ENCODE measurements at places on chromosomes 3 and 15.

DNA sequence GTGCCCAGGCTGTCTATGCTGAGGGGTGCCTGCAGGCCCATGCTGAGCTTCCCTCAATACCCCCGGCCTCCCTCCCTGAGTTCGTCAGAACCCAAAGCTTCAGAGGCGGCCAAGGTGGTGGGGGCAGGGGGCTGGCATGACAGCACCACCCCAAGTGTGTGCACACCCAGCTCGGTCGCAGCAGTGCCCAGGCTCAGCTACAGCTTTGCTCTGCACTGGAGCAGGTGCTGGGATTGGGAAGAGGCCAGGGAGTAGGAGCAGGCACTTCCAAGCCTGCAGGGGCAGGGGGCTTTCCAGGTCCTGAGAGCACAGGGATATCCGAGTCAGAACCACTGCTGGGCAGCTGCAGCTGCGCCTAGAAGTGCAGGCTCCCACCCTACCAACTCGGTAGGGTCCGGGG lies 283.9 kb downstream of the UBE2E2 start:
- DNase-seq: no peak

- no peak for DNase-seq
Observed at GRCh38 chr3:159245871-159246270, 444.0 kb downstream of the MFSD1 start.

DNA sequence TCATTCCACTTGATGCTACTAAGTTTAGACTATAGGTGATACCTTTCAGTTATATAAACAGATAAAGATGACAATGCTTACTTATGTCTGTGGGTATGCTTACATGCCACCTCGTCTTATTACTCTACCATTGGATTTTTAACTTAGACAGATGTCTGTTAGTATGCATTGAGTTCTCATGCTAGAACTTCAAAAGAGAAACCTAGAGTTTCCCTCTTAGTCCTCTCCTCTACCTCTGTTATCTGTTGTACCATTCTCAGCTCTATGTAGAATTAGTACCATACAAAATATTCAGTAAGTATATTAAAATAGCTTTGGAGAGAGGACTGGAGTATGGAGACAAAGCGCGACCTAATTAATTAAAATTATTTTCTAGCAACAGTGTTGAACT lies 111.3 kb downstream of the BBX start:
- DNase-seq: no peak

- no peak for DNase-seq
Observed at GRCh38 chr15:34793071-34793470, 2.3 kb downstream of the ACTC1 start.

DNA sequence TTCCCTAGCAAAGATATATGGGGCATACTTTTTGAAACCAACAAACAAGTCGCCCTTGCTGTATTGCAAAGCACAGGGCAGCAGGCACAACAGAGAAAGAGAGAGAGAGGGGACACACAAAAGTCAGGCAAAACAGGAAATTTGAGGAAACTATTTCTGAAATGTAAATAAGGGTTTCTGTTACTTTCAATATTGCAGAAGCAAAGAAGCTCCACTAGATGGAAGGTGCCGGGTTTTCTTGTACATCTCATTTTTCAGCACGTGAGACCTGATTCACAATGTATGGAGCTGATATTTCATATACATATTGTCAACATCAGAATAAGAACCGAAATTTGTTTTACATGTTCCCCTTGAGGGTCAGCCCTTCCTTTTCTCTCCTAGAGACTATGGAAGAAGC lies 127.4 kb downstream of the FOXP1 start:
- no peak for DNase-seq

DNA sequence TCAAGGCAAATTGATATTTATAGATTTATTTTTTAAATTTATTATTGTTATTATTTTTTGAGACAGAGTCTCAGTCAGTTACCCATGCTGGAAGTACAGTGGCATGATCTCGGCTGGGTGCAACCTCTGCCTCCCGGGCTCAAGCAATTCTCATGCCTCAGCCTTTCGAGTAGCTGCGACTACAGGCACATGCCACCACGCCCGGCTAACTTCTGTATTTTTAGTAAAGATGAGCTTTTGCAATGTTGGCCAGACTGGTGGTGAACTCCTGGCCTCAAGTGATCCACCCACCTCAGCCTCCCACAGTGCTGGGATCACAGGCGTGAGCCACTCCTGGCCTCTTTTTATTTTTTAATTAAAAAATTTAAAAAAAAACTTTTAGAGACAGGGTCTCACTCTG lies 19.0 kb downstream of the SPG21 start:
- DNase-seq: no peak

DNA sequence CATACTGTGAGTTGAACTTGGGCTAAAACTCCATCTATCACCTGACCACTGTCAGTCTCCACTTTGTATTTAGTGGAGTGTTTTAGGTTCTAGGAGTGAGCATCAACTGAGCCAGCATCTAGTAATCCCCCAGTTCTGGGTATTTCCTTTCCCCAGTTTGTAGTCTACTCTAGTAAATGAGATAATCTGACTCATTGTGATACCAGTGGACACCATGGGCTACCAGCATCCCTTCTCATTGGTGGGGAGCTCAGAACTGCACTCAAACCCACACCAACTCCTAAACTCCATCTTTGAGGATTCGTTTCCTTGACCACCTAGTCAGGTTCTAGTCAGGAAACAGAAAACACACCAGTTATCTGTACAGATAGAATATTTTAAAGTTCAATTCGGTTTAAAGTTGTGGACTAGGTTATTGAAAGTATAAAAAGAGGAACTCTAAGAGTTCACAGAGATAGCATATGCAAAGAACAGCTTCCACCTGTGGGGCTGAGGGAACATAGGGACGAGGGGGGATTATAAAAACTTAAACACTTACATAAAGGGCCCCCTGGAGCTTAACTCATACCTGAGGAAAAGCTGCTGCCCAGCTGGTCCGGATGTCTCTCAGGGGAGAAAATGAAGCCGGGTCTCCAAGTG lies 36.0 kb downstream of the LEO1 start:
- no peak for DNase-seq

GRCh38 chr15:98955961-98956723 lies 51.5 kb downstream of the PGPEP1L start:
- no peak for DNase-seq

- DNase-seq: no peak
Observed at GRCh38 chr3:152071315-152071714, 197.4 kb upstream of the MBNL1 start.

DNA sequence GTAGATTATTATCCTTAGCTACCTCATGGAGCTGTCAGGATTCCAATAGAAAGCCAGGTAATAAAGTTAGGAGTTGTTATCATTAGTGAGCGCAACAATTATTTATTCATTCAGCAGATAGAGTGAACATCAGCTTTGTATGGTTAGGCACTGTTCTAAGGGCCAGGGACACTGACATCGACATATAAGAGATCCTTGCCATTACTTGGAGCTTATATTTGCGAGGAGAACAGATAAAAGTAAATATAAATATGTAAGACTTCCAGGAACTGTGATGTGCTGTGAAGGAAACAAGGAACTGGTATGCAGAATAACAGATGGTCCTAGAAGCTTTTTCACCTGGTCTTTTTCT lies 473 bp downstream of the LSM3 start:
- DNase-seq: no peak

DNA sequence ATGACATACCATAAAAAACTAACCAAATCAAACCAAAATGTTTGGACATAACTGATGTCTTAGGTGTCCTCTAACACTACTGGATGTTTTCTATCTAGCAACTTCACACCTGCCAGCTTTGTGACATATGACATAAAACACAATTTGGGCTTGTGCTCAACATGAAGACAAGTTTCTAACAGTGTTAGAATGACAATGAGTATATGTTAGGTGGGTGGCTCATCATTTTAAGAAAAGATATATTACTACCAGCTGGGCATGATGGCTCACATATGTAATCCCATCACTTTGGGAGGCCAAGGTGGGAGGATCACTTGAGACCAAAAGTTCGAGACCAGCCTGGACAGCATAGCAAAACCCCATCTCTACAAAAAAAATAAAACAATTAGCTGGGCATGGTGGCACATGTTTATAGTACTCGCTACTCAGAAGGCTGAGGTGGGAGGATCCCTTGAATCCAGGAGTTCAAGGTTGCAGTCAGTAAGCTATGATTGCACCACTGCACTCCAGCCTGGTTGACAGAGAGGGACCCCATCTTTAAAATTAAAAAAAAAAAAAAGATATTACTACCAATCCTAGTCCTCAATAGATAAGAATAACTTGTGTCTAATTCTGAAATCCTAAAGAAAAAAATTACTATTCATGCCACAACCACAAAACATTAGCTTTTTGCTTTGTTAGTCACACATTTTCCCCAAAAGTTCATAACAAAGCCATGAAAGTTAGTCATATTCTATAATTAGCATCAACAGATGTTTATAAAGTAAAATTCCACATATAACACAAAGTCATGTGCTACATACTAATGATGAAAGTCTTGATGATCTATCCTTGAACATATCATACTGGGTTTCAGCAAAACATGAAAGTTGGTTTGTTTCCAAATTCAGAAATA lies 59.9 kb downstream of the LRRFIP2 start:
- DNase-seq: no peak

DNA sequence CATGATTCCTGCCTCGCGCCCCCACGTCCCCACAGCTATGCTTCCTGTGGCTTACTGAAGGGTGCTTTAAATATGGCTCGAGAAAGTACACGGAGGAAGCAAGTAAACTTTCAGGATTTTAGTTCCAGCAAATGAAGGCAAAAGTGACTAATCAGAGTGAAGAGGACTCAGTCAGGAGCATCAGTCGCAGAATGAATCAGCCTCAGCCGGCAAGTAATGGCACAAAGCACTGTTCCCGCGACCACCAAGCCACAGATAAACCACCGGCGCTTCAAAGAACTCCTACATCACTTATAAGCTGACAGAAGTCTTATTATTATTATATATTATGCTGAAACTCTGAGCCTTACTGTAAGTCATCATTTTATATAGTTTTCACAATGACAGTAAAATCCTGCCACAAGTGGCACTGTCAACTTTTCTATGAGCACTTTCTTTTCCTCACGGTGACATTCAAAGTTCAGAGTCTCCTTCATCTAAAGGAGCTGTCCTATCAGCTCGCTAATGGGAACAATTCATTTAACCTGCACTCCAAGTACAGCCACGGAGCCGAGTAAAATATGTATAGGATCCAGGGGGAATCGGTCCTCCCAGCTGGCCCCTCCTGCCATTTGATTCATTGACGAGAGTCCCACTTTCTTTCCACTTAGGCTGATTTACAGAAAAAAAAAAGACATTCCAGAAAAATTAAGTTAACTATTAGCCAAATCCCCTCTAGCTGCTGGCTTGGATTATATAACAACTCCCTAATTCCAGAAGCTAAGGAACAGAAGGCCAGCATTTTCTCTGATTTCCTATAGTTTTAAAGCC lies 217.0 kb upstream of the ICE2 start:
- peak; percentile 20 for DNase-seq

- DNase-seq: no peak
Observed at GRCh38 chr3:129404610-129405009, 23.8 kb downstream of the EFCAB12 start.

- DNase-seq: no peak
Observed at GRCh38 chr3:12586403-12586802, 29.5 kb downstream of the MKRN2 start.

DNA sequence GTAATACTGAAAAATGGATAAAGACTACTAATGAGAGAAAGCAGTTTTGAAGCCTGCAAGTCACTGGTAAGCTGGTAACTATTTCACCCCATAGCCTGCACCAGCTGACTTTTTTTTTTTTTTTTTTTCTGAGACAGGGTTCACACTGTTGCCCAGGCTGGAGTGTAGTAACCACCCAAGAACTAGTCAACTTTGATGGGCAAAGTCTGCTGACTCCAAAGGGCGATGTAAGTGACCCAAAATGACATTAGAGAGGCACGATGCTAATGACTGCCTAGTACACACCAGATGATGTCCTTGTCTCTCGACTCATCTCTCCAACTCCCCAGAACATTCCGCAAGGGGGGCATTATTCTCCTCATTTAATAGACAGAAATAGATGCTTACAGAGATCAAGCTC lies 12.9 kb upstream of the TMEM41A start:
- no peak for DNase-seq

GRCh38 chr3:25426408-25426807 lies 1.7 kb upstream of the RARB start:
- no peak for DNase-seq

DNA sequence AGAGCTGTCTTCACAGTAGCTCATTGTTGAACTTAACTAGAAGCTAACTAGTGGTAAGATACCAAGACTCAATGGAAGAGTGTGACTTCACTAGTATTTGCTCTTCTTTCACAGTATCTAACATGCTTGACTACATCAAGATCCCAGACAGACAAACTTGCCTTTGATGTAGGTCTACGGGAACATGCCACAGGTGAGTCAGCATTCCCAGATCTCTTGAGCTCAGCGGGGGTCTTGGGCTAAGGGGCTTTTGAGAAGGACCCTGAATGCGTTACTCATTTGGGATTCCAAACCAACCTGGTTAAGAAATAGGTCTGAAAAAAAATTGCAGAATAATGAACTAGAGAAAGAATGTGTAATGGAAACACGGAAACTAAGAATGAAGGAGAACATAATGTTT lies 222.4 kb downstream of the RYR3 start:
- DNase-seq: no peak

- DNase-seq: no peak
Observed at GRCh38 chr3:97711654-97712053, 52.9 kb upstream of the ARL6 start.

DNA sequence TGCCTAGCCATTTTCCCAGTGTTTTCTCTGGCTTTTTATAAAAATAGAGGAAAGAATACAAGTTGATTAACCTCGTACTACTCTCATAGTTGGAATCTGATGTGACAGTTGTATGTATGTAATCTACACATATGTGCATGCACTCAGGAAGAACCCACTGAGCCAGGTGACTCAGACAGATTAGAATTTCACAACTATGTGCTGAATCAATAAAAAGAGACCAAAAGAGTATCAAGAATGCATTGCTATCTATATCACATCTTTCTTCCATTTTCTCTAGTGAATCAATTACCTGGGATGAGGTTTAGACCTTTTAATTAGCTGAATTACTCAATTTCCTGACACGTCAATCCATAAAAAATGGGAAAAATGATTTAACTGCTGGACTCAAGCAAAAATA lies 319.3 kb upstream of the ATP10A start:
- DNase-seq: no peak

DNA sequence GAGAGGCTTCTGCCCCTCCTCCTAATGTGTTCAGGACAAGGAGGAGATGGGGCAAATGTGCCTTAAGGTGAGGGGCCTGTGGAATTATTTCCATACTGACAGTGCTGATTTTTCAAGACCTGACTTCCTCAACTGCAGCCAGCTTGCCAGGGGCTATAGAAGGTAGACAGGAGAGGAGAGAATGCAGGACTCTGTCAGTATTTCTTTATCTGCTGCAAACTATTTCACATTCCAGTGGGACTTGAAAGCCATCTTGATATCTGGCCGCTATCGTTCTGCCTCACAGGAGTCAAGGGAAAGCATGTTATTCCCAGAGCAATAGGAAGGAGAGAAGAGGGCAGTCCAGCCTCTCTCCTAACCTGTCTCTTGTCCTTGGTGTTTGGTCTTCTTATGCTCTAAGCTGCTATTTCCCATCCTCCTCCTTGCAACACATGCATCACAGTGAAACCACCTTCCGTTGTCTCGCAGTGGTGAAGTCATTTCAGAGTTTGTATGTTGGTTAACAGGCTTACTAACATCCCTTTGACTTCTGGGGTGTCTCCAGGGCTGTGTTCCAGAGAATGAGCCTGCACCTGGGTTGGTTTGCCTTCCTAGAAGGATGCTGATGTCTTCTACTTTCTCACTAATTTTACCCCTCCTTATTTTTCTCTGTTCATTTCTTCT lies 95.1 kb upstream of the MRPS22 start:
- DNase-seq: no peak

- DNase-seq: no peak
Observed at GRCh38 chr15:40633178-40633577, 39.1 kb downstream of the KNL1 start.

- no peak for DNase-seq
Observed at GRCh38 chr3:111307676-111308075, 234.3 kb upstream of the CD96 start.

All from effector memory CD8-positive, alpha-beta T cell (primary cell).